Karpas-422 (cell line): ENCODE measurements at places on chromosomes 6 and 20. TPM values are rescaled to one million over a fixed set of nuclear protein-coding genes. Genes with fewer than 3 reads are reported as not detected.

- no peak for DNase-seq
Measured at GRCh38 chr20:21554985-21555384, 41.1 kb upstream of the NKX2-2 start.

DNA sequence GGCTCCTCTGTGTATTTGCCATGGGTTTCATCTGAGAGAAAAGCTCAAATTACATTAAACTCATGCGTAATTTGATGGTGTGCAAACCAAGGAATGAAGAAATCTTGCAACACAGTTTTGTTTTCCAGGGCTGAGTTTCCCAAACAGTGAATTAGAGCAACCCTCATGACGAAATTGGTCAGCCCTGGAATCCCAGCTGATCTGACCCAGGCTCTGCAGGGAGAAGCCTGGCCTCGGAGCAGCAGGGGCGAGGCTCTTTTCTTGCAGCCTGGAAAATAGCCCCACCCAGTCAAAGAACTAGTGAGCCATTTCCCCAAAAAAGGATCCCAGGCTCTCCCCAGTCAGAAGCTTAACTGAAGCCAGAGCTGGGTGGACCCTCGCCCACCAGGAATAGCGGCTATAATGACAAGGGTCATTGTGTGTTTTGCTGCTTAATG lies 107.3 kb upstream of the SNX9 start:
- no peak for DNase-seq

GRCh38 chr20:23241416-23241815 lies 109.2 kb upstream of the NXT1 start:
- no peak for DNase-seq

DNA sequence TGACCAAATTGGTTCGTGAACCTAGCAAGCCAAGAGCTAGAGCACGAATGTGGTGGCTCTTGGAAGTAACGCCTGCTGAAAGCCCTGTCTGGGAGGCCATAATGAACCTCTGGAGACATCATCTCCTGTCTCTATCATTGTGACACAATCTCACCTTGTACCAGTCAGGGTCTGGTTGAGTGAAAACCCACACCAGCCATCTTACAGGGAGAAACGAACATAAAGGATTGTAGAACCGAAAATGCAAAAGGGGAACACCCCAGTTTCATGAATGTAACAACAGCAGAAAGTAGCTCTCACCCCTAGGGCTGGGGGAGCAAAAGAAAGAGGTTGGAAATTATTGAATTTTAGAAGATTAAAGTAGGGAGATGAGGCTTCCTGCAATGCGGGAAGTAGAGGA lies 50.9 kb upstream of the TAB2 start:
- DNase-seq, result no peak

DNA sequence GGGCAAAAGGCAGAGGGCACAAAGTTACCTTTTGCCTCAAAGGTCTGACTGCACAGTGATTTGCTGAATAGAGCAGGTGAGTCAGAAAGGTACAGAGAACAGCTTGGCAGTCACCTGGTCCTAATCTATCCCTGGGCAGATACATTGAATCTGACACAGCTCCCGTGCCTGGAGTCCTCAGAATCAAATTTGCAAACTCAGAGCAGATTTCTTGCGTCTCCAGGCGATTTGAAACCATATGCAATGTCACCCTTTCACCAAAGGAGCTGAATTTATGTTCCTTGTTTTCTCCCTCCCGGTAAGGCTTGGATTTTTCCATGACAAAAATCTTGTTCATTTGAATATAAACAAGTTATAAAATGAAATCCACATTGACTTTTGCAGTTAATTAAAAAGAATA lies 81.6 kb upstream of the SNAP25 start:
- no peak for DNase-seq

DNA sequence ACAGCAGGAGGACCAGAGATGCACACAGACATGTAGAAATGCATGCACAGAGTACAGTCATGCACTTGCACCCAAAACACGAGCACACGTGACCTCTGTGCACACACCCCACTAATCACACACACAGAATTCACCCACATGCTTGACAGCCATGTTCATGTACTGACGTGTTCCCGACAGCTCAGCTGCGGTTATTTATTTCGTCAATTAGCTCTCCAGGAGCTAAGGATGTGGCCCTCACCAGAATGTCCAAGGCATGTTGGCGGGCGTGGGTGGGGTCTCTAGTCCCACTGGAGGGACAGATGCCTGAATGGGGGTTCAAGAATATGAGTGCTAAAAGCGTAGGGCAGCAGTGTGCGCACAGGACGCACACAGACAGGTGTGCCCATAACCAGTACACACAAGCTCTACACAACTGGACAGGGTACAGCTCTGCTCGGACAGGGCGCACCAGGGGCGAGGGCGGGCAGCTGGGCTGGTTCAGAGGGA lies 571 bp upstream of the PRPF6 start:
- peak; percentile 75 for DNase-seq

GRCh38 chr20:53683506-53683905 lies 89.9 kb upstream of the ZNF217 start:
- DNase-seq, result no peak

- no peak for DNase-seq
Measured at GRCh38 chr6:165345700-165346099, 36.3 kb upstream of the C6orf118 start.

DNA sequence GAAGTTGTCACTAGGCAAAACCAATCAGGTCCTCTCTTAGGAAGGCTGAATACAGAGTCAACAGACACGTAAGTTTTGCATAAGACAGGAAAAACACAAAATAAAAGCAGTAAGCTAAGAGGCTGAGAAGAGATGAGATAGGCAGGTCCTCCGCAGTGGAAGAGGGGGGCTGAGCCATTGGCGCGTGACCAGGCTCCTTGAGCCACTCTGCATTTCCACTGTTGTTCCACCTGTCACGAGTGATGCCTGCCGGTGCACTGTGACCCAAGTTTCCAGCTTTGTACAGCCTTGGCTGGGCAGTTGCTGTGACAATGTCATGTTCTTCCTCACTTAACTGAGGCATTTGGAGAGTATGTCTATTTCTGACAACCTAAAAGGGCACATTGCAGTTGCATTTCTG lies 58.6 kb downstream of the NUDT3 start:
- DNase-seq, result no peak

DNA sequence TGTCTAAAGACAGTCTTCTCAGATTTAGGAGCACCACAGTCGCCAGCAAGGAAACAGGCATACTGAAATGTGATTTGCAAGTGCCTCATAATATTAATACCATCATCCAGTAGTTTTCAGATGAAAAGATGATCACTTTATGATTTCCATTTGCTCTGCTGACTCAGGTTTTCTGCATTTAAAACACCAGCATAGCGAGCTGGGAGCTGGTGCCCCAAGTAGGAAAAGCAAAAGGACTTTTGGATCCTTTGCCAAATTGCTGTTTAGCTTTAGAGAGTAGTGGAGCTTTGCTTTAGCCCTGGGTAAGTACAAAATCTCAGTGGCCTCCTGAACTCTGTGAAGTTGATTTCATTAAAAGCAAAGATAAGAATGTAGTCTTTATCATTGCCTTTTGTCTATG lies 78.5 kb downstream of the JAG1 start:
- no peak for DNase-seq

DNA sequence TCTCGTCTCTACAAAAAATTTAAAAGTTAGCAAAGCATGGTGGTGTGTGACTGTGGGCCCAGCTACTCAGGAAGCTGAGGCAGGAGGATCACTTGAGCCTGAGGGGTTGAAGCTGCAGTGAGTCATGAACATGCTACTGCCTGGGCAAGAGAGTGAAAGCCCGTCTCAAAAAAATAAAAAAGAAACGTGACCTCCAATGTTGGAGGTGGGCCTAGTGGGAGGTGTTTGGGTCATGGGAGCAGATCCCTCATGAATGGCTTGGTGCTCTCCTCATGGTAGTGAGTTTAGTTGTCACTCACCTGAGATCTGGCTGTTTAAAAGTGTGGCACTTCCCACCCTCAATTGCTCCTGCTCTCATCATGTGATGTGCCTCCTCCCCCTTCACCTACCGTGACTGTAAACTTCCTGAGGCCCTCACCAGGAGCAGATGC lies 24.3 kb downstream of the RBL1 start:
- DNase-seq, result peak; percentile 69

DNA sequence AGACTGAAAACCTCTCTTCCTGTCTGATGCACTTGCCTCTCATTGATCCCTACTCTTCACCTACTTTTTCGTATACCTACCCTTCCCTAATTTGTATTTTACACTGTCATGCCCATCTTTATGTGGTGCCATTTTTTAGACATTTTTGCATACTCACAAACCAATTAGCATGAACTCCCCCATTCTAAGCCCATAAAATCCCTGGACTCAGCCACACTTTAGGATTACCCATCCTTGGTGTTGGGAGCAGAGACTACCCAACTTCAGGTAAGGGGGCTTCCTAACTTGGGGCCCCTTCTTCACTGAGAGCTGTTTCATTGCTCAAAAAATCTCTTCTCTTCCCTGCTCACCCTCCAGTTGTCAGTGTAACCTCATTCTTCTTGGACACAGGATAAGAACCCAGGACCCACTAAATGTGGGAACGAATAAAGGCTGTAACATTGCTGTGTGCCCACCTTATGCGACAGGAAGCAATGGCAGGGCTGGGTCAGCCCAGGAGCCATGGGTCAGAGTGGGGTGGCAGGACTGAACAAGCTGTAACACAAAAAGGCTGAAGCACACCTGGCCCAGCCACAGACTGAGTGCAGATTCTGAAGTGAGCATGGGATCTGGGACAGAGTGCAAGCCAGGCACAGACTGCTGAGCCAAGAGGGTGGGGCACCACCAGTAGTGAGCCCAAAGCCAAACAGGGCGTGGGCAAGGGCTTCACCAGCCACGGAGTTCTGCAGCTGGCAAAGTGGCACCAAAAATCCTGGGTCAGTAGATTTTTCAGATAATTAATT lies 789.1 kb upstream of the HS3ST5 start:
- no peak for DNase-seq

- DNase-seq, result no peak
Measured at GRCh38 chr6:132400883-132401617, at the start of gene MOXD1. Gene MOXD1 (minus strand): TSS chr6:132401475. CDS start chr6:132401426, 49 bp downstream.

DNA sequence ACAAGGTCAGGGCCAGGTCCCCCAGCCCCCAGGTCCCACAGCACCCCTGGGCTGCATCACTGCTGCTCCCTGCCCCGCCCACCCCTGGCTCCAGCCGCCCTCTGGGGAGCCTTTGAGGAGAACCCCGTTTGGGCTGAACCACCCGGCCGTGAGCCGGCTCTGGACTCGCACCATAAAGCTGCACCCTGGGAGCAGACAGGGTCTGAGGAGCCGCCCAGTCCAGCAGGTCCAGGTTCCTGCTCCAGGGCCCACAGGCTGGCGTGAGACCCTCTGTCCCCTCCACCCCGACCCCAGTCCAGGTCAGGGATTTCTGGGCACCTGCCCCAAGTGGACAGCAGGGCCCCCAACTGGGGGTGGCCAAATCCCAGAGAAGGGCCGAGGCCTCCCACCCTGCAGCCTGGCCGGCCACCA lies 8.3 kb downstream of the CHRNA4 start:
- no peak for DNase-seq

- peak; percentile 48 for DNase-seq
Measured at GRCh38 chr6:168071620-168072019, 7.4 kb downstream of the FRMD1 start.

DNA sequence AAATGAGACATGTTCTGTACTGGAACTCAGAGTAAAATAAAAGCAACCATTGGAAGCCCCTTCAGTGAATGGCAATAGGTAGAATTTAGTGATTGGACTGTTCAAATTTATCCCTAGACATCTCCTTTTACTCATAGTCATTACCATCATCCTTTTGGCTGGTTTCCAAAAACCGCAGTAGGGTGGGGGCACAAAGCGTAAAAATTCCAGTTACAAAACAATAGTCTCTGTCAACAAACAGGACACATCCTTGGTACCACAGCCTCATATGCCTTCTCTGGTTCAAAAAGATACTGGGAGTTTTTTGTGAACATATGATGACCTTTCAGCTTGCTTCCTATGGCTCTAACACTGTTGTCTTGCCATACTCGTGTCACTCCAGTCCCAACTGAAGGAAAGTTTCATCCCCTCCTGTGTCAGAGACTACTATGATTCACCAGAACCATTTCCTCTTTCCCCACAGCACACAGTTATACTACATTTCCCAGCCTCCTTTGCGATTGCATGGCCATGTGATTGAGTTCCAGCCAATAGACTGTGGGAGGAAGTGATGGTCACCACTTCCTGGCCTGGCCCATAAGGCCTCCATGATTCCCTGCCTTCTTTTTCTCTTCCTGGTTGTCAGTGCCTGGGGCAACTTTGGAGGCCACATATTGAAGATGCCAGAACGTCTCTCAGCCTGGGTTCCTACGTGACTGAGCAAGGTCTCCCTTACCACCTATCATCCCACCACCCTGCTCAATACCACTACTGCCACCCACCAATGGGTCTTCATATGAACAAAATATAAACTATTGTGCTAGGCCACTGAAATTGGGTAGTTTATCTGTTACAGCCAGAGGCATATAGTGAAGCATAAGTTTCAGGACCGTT lies 162.4 kb downstream of the ID4 start:
- DNase-seq, result peak; percentile 78

DNA sequence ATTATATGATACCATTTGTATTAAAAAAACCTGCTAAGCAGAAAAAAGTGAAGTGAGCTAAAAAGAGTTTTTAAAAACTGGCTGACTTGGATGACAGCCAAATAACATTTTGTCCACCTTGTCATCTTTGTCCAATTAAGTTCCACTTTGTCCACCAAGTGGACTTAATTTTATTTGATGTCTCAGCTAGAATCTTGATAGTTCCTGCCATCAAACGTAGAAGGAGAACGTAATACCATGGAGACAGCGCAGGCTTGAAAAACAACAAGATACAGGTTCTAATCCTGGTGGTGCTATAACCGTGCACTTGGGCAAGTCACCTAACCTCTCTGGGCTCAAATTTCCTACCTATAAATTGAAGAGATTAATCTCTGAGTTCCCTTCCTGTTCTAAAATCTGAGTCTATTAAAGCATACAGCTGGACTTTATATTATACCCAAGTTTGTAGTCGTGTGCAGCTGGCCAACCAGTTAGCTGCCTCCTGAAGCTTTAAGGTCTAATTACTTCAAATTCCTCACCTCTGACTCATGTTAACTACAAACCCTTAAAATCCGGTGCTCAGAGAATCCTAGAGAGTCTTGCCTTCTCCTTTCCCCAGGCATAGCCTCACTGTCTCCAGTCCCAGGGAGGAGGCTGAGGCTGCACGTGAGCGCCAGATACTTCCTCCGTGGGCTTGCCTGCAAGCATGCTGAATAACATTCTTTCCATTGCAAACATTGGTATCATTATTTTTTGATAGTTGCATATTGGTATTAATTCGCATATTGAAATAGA lies 16.8 kb downstream of the TMEM244 start:
- no peak for DNase-seq

DNA sequence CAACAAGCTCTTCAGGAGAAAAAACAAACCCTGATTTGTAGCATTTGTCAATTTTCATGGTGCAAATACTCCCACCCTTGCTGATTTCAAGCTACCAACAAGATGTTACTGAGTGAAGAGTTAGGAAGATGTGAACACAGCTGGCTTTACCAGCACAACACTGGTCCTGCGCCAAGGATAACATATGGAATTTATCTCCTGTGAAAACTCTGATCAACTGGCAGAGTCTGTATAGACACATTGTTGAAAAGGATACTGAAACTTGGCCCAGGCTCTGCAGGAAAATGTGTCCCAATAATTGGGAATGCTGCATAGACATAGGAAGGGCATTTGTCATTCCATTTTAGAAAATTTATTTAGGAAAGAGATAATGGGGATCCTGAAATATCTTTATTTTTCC lies 29.0 kb downstream of the OTOR start:
- DNase-seq, result no peak

The VIP gene
- not detected in 2 replicates for total RNA-seq

The REPS1 gene
- 43.3 and 82.6 TPM in 2 replicates for total RNA-seq

The RBPJL gene
- not detected in 2 replicates for total RNA-seq

The PGC gene
- not detected in 2 replicates for total RNA-seq

The SULF2 gene
- not detected in 2 replicates for total RNA-seq

The KCNG1 gene
- total RNA-seq, result not detected in 2 replicates

The DNPH1 gene
- total RNA-seq, result 59.0 and 157 TPM in 2 replicates
